ENCODE measurements at places on chromosomes 7 and 10. TPM values are rescaled to one million over a fixed set of nuclear protein-coding genes. Genes with fewer than 3 reads are reported as not detected.

DNA sequence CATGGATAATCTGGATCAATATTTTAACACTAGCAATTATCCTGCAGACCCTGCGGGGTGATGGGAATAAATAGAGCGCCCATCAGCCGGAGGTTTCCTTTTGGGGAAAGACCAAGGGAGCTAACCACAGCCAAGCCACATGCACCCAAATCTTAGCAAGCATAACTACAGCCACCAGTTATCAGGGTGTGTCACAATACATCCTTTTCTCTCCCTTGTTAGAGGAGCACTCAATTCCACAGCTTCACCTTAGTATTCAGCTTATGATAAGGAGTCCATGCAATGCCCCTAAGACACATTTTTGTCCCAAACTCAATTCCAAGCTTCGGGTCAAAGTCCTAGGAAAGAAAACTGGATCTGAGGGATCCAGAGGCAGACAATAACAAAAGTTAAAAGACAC lies 15.9 kb downstream of the TOMM7 start:
- H3K4me1 ChIP-seq = no peaks in the 10 kb centered on the region
- no peaks in the 10 kb centered on the region for H3K36me3 ChIP-seq
- H3K27me3 ChIP-seq = no peaks in the 10 kb centered on the region
- H3K27ac ChIP-seq = no peak overlapping the region
- no peak overlapping the region for H3K4me3 ChIP-seq
- DNase-seq = no peak

- no peaks in the 10 kb centered on the region for H3K36me3 ChIP-seq
- H3K27ac ChIP-seq = no peak overlapping the region
- no peaks in the 10 kb centered on the region for H3K27me3 ChIP-seq
- H3K4me3 ChIP-seq = no peak overlapping the region
- H3K4me1 ChIP-seq = no peaks in the 10 kb centered on the region
- no peak for DNase-seq
These were observed 78.0 kb downstream of the PRR15 start for GRCh38 chr7:29641651-29642050.

- no peaks in the 10 kb centered on the region for H3K27me3 ChIP-seq
- no peak overlapping the region for H3K4me3 ChIP-seq
- H3K4me1 ChIP-seq = no peaks in the 10 kb centered on the region
- no peak for DNase-seq
These were observed 204.7 kb downstream of the CNTNAP2 start for GRCh38 chr7:146321301-146321700.

DNA sequence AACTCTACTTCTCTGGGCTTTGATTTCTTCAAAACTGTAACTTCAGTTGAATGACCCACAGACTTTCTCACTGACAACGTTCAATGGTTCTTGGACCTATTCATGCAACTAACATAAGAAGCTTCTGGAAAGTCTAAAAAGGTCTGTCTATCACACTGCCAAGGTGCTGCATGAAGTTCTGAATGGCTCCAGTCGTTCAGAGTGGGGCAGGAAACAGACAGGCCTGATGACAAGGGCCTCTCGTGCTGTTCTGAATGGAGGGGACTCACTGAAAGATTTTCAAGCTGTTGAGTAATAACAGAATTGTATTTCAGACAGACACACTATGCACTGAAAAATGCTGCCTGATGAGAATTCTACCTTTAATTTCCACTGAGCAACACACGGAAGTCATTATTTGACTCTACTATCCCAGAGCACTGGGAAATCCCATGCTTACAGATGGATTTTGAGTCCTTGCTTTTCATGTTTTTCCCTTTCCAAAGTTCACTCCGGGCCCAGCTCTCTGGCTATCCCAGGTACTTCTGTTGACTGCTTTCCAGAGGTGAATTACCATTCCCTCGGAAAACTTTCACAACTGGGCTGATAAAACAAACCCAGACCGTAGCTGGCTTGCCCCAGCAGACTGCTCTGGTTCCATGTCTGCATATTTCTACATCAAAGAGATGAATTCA lies 204.9 kb upstream of the FRMD4A start:
- no peak overlapping the region for H3K27ac ChIP-seq
- DNase-seq = no peak
- peaks cover 4% of the 10 kb centered on the region for H3K36me3 ChIP-seq

- no peak overlapping the region for H3K4me3 ChIP-seq
- H3K27me3 ChIP-seq = no peaks in the 10 kb centered on the region
- DNase-seq = no peak
- no peaks in the 10 kb centered on the region for H3K4me1 ChIP-seq
- no peak overlapping the region for H3K27ac ChIP-seq
- H3K36me3 ChIP-seq = no peaks in the 10 kb centered on the region
These were observed 34.2 kb downstream of the SEMA3C start for GRCh38 chr7:80884511-80885195.

GRCh38 chr10:43706166-43706565 lies 57.5 kb upstream of the ZNF32 start:
- H3K4me1 ChIP-seq = no peaks in the 10 kb centered on the region
- H3K36me3 ChIP-seq = no peaks in the 10 kb centered on the region
- H3K27ac ChIP-seq = no peak overlapping the region

Gene SYCE1
- not detected for total RNA-seq
